NCI-H2081 treated with DMSO at 0.1 percent for 48 hours (cell line): ENCODE measurements at places on chromosomes 16 and 17.

GRCh38 chr17:65730711-65731169 is 169.3 kb upstream of the AXIN2 start:
- DNase-seq: no peak

DNA sequence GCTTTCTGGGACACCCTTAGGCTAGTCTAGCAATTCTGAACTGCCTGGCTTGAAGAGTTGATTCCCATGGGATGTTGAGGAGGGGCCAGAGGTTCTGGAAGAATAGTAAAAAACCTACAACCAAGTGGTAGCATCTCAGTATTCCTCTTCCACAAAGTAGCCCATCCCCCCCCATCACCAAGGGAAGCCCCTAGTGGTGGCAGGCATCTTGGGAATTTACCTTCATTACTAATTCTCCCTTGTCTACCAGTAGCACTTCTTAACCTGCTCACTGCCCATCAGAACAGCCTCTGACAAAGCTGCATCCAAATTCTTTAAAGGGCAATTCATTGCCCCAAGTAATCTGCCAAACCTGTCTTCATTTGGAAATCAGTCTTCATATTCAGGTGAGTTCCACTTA is 12.8 kb upstream of the RAB11FIP4 start:
- no peak for DNase-seq

DNA sequence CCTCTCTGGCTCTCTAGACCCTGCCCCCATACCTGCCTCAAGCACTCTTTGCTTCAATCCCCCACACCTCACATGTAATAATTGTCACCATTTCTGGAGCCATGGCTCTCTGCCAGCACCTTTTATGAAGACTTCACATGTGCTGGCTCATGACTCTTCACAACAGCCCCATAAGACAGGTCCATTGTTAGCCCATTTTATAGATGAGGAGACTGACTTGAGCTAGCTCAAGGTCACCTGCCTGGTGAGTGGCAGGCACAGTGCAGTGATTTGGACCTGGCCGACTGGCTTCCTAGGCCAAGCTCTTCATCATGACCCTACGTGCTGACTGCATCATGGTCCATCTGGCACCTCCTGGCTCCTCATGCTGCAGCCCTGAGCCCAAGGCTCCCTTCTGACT is 25.0 kb downstream of the FAM20A start:
- no peak for DNase-seq

- DNase-seq: no peak
Measured at GRCh38 chr17:81163703-81164370, 1.5 kb upstream of the PVALEF start.

DNA sequence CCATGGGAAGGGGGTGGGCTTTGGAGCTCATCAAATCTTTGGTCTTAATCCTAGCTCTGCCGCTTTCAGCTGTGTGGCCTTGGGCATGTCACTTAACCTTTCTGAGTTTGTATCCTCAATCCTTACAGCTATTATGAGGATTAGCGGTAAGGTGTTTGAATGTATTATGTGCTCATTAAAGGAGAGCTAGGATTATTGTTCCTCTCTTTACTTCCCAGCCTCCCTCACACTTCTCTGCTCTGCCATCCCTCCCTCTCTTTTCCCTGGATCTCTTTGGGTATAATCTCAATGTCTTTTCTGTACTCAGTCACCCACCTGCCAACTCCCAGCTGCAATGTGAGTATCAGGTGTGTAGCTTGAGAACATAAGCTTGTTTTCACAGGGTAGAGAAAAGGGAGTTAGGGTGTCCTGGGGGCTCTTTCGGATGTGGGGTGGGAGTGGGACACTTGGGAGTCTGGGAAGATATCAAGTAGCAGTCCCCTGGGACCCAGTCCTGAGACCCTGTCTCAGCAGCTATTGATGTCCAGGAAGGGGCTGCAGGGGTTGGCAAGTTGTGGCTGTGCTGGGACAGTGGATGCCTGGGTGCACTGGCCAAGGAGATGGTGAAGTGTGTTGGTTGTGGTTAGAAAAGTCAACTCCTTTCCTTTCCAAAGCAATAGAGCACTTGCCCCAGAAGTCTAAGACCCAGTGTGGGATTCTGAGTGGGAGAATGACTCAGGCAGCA is 1.8 kb downstream of the EFNB3 start:
- DNase-seq: no peak

- DNase-seq: no peak
Measured at GRCh38 chr17:56436142-56436541, 157.4 kb upstream of the NOG start.

DNA sequence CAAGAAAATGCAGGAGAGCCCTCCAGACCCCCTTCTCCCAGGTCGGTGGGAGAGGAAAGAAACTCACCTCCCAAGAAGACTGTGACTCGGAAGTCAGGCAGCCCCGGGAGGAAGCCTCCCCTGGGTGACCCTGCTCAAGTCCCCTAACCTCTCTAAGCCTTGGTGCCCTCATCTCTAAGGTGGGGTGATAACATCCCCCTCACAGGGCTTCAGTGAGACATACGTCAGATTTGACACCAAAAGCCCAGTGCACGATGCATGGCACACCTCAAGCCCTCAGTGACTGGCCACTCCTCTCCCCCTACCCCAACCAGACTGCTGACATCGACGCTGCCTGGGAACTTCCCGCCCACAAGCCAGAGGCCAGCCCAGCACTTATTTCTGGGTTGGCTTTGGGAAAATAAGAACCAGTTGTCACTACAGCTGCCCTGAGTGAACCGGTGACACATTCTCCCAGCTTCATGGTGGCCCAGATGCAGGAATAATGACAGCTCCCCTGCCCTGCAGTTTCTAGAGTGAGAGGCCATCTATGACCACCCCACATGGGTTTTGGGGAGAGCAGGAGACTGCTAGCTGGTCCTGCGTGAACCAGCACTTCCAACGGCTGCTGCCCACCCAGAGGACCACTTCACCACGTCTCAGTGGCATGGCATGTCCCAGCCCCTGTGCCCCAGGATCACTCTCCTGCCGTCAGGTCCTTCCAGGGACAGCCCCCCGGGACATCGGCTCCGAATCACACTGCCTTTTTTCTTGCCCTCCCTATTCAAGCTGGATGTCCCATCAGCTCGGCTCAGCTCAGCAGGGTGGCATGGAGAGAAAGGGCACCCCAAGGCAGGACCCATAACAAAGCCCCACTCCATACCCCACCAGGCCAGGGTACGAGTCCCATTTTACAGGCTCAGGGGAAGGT is 9.5 kb downstream of the KNOP1 start:
- DNase-seq: no peak

DNA sequence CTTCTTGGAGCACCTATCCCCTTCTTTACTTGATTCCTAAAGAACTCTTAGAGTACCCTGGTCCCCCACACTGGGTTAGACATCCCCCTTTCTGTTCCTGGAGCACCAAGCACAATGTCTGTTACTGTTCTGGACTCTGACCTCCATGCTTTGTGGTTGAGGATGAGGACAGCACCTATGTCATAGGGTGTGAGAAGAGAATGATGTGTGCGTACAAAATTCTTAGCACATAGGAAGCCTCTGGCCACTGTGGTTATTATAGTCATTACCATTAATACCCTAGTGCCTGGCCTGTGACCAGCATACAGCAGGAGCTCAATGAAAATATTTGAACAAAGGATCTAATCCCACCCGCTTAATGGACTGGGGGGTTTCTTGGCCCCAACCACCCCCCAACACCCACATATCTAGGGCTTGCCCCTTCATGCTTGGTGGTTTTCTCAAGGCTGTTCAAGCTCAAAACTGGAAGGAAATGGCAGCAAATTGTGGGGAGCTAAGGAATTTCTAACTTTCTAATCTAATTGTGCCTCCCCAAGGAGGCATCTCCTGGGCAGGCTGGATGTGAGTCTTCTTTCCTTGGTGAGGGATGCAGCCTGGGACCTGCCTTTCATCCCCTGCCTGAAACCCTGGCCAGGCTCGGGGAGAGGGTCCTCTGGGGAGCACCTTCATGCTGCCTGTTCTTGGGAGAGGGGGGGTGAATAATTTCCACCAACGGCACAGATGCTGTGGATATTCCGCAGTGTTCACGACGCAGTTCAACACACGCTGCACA is 1.5 kb upstream of the CMIP start:
- no peak for DNase-seq

- DNase-seq: no peak
Measured at GRCh38 chr16:85965125-85965524, 66.2 kb downstream of the IRF8 start.

- no peak for DNase-seq
Measured at GRCh38 chr17:10875984-10876555, 38.2 kb upstream of the PIRT start.

DNA sequence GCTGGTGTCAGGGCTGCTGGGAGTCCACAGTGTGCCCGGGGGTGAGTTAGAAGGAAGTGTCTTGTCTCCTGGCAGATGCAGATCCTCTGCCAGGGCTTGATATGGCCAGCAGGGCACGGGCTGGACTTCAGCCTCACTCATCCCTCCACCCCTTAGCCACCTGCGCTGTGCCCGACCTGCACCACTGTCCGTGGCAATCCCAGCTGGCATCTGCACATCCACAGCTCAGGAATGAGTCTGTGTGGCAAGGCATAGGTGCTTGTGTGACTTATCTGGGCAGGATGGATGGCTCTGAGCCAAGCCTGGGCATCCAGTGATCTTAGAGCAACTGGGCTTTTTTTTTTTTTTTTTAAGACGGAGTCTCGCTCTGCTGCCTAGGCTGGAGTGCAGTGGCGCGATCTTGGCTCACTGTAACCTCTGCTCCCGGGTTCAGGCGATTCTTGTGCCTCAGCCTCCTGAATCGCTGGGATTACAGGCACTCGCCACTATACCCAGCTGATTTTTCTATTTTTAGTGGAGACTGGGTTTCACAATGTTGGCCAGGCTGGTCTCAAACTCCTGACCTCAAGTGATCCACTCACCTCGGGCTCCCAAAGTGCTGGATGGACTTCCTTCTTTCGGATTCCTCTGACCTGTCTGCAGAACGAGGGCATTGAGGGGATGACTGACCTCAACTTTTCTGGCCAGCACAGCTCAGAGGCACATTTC is 22.5 kb upstream of the CACNG1 start:
- no peak for DNase-seq

DNA sequence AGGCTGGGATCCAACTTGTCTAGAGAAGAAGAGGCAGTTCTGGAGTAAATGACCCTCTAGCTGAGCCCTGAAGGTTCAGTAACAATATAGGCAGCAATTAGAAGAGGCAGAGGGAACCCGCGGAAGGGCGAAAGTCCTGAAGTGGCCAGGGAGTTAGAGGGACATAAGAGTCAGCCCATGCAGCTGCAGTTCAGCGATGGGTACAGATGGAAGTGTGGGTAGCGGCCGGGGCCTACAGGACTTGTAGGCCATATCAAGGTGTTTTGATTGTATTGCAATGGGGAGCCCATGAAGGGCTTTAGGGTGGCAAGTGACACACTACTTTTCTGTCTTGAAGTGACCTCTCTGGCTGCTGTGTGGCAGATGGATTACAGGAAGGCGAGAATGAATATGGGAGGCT is 3.0 kb downstream of the ELAC2 start:
- no peak for DNase-seq
